ENCODE measurements at places on chromosomes 5 and 9. TPM values are rescaled to one million over a fixed set of nuclear protein-coding genes. Genes with fewer than 3 reads are reported as not detected.

Gene LMNB1
- 9.6 TPM for total RNA-seq

Gene OCLN
- 66.1 TPM for total RNA-seq

Gene OSTF1
- total RNA-seq = 37.2 TPM

Gene MSMP
- not detected for total RNA-seq

Gene PCDHB10
- total RNA-seq = 0.35 TPM

Gene SLC36A3
- total RNA-seq = not detected

Gene SPINK4
- not detected for total RNA-seq

DNA sequence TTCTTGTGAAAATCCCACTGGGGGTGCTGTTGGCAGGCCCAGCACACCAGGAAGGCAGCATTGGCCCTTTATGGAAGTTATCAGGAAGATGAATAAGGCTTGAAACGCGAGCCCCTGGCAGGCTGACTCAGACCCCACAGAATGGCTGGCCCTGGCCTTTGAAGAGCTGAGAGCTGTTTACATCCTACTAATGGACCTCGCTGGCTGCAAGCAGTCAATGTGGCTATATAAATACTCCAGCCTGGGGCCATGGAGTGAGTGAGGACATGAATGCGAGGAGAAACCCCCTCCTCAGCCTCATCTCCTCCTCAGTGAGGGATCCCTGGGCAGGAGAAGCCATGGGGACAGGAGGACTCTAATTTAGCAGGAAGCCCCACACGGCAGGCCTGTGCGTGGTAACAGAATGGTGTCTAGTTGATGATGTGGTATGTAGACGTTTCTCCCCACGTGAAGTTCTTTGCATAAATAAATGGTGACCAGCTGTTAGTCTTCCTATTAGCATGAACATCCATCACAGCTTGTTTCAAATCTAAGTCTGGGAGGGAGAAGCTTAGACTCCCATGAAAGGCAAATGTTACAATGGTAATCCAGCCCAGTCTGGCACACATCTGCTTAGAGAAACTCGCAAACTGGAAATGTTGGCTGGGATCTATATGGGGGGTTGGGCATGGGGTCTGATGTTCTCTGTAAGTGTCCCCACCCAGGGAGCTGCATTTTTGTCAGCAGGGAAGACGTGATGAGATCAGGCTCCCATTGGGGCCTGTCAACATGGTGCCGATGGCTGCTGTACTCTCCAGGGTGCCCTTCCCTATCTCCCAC, 175.1 kb upstream of the PITX1 start:
- peak; percentile 79 for DNase-seq

GRCh38 chr5:52875827-52876226, 88.1 kb downstream of the ITGA1 start:
- no peak for DNase-seq

DNA sequence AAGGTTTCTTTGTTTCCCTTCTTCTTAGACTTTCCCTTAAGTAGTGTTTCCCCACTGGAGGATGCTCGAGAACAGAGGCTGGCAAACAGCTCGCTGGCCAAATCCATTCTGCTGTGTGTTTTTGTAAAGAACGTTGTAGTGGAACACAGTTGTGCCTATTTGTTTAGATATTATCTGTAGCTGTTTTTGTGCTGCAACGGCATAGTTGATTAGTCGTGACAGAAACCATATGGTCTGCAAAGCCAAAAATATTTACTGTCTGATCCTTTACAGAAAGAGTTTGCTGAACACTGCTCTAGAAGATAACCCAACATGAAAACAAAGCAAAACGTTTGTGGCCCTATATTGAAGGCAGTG, 47.0 kb upstream of the EGFLAM start:
- no peak for DNase-seq

DNA sequence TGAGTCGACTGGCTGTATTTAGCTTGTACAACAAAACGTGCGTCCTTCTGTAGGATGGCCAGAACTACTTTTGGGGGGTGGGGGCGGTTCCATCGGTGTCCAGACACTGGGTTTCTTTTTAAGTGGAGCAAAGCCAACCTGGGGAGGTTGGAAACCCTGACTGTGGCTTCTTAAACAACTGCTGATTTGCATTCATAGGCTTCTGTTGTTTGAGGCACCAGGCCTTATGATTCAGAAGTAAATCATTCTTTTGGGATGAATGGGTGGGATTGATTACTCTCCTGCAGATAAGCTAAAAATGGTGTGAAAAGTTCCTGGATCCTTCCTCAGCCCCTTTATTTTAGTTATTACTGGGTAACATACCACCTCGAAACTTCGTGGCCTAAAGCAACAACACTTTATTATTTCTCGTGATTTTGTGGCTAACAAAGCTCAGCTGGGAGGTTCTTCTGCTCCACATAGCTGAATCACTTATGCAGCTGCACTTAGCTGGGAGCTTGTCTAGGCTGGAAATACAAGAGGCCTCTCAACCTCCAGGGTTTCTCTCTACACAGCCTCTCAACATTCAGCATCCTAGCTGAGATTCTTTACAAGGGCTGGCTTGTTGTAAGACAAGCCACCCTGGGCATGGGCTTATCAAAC, 12.2 kb upstream of the SMIM32 start:
- DNase-seq = no peak

DNA sequence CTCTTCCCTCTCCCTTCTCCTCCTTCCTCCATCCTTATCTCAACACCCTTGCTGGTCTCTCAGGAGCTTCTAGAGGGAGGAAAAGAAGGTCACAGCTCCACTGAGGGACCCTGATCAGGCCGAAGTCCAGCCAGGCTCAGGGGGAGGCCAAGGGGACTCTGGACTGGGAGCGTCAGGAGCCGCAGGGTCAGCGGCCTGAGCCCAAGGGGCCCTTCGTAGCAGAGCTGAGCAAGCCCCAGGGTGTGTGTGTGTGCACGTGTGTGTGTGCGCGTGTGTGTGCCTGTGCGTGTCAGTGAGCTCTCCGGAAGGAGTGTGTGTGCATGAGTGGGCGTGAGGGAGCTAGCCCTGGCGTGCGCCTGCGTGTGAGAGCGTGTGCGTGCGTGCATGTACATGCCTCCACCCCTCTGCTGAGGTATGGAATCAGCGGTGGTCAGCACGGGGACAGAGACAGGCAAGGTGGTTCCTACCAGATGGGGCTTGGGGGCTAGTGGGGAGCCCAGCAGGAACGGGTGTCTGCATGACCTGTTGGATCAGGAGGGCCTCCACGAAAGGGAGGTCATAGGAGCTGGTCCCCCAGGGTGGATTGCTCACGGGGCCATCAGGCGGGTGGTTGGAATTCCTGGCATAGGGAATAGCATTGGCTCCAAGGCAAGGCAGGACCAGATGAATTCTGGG, 10.0 kb upstream of the AGPAT2 start:
- peak; percentile 25 for DNase-seq

DNA sequence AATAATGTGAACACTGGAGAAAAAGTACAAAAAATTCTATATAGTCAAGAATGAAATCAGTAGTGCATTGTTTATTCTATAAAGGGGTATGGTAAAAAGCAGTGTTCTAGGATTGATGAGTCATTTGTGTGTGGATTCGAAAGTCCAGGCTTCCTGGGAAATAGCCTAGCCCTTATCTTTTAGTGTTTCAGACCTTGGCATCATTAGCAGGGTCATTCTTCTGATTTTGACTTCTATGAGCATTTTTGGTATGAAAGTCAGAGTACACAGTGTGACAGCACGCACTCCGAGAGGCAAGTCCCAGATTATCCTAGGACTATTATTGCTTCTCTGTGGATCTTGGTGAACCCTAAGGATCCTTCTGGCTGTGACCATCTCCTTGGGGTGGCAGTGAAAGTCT, 16.9 kb downstream of the PCSK5 start:
- no peak for DNase-seq

- DNase-seq = no peak
Measured at GRCh38 chr5:173697931-173698579, 81.6 kb upstream of the BOD1 start.

GRCh38 chr9:87622923-87623322, 103.0 kb upstream of the CTSL start:
- DNase-seq = no peak

- DNase-seq = no peak
Measured at GRCh38 chr9:98182889-98183599, 9.4 kb downstream of the CORO2A start.

GRCh38 chr5:178337334-178337741, 104.7 kb upstream of the PHYKPL start:
- no peak for DNase-seq

- DNase-seq = no peak
Measured at GRCh38 chr9:90979639-90980038, 178.0 kb downstream of the SYK start.

GRCh38 chr5:61177070-61177469, 14.8 kb upstream of the SMIM15 start:
- DNase-seq = no peak

DNA sequence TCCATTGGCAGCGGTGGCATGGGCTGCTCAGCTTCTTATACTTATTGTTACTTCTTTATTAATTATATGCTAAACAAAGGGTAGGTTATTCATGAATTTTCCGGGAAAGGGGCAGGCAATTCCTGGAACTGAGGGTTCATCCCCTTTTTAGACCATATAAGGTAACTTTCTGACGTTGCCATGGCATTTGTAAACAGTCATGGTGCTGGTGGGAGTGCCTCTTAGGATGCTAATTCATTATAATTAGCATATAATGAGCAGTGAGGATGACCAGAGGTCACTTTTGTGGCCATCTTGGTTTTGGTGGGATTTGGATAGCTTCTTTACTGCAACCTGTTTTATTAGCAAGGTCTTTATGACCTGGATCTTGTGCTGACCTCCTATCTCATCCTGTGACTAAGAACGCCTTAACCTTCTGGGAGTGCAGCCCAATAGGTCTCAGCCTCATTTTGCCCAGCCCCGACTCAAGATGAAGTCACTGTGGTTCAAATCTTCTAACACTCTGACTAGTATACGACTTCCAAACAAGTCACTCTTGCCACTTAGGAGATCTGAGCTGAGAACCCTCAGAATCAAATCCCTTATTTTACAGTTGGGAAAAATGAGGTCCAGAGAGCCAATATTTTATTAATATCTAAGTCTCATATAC, 237.5 kb downstream of the TRIM32 start:
- DNase-seq = no peak

DNA sequence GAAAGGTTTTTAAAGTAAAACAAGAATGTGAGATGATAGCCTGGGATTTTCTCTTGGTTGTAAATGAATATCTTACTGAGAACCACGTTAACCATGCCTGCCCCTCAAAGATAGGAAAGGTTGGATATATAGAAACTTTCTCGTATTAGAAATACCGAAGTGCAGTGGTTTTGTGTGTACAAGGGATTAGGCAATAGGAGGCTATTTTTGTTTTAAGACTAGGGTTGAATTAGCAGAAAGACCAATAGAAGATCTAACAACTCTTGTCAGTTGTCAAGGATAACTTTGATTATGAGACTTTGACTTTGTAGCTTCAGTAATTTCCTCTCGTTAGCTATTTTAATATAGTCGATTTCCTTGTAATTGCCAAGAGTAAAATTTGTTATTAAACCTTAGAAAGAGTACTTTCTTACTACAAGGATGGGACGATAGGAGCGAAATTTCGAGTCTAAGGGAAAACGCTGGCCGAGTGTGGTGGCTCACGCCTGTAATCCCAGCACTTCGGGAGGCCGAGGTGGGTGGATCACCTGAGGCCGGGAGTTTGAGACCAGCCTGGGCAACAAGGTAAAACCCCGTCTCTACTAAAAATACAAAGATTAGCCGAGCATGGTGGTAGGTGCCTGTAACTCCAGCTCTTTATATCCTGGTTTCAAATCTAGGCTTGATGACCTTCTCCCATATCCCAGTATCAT, 838 bp downstream of the POLK start:
- no peak for DNase-seq

DNA sequence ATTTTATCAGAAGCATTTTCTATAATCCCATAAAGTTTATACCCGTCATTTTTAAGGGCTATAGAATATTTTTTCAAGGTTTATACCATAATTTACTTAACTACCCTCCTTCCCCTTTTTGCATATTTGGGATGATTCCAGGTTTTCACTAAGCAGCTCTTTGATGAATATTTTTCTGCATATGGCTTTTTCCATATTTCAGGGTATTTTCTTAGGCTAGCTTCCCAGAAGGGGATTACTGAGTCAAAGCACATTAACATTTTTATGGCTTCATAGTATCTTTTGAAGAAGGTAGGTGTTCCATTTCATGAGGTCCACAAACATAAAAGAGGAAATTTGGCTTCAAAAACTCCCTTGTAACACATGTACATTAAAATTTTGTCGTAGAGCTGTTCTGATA, 14.6 kb upstream of the COL15A1 start:
- no peak for DNase-seq

GRCh38 chr9:109745335-109746283, 34.4 kb upstream of the PALM2AKAP2 start:
- no peak for DNase-seq

DNA sequence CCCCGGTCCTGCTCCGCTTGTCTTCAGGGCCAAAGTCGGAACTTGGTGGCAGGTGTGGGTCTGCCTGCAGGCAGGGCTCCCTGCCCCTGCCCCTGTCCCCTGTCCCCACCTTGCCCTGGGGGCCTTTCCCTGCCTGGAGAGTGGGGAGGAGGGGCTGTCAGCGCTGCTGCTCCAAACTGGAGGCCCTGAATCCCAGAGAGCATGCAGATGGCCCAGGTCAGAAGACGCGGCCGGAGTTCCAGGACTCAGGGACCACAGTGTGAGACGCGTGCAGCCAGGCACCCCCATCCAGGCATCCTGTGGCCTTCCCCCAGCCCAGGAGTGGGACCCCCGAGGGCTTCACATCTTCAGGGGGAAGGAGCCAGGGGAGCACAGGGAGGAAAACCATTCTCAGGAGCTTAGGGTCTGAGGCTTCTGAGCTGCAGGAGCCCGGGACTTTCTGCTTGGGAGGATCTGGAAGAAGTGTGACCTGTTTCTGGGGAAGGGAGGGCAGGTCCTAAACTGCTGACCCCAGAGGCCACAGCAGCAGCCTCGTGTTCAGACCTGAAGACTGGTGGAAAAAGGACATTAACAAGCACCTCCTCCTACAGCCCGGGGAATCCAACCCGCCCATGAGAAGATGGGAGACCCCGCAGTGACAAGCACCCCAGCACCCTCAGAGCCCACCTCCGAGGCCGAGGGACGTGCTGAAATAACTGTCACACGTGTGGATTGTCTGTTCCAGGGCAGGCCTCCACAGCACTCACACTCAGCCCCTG, 38.0 kb downstream of the RASGEF1C start:
- no peak for DNase-seq

DNA sequence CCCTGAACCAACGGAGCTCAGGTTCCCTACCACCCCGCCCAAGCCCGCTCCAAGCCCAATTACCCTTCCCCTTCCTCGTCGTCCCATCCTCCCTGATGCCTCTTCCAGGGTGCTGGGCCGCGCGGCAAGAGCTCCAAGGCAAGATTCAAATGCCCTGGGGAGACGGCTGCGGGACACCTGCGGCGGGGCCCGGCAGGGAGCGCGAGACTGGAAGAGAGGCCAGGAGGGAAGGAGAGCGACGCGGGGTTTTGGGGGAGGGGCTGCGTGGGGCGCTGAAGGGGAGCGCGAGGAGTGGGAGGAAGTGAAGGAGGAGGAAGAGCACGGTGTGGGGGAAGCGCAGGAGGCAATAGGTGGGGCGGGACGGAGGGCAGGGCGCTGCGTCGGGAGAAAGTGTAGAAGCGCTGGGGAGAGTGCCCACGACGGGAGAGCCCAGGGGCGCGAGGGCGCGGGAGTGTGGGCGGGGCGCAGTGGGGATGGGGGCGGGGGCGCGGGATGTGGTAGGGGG, 975 bp upstream of the NXNL2 start:
- DNase-seq = peak; percentile 44

GRCh38 chr9:105855987-105856386, 161.6 kb downstream of the TMEM38B start:
- DNase-seq = no peak

GRCh38 chr5:78813906-78814530, 165.4 kb upstream of the LHFPL2 start:
- DNase-seq = no peak

- no peak for DNase-seq
Measured at GRCh38 chr5:44603496-44604272, 205.1 kb upstream of the MRPS30 start.

- DNase-seq = peak; percentile 42
Measured at GRCh38 chr5:95892784-95893354, 68.8 kb downstream of the ELL2 start.
